ENCODE measurements at places on chromosomes 11 and 22.

GRCh38 chr11:117480221-117480620 lies 152.6 kb downstream of the CEP164 start:
- no peak for DNase-seq

DNA sequence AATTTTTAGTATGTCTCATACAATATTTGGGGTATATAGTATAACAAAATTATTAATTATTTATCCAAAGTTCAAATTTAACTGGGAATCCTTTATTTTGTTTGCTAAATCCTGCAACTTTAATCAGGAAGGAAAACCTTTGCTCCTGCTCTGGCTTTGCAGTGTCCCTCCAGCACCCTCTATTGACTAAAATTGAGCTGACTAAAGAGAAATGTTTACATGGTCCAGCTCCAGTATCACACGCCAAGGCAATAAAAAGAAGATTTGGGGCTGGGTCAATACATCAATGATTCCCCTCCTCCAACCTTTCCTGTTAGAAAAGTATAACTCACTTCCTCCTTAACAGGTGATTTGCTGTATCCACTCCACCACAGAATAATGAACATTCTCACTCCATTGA lies 153.0 kb upstream of the LRRC4C start:
- no peak for DNase-seq

- DNase-seq, result no peak
Observed at GRCh38 chr22:45672564-45673481, 1.2 kb downstream of the ATXN10 start.

- peak; percentile 21 for DNase-seq
Observed at GRCh38 chr11:9601037-9601875, 27.8 kb downstream of the WEE1 start.

DNA sequence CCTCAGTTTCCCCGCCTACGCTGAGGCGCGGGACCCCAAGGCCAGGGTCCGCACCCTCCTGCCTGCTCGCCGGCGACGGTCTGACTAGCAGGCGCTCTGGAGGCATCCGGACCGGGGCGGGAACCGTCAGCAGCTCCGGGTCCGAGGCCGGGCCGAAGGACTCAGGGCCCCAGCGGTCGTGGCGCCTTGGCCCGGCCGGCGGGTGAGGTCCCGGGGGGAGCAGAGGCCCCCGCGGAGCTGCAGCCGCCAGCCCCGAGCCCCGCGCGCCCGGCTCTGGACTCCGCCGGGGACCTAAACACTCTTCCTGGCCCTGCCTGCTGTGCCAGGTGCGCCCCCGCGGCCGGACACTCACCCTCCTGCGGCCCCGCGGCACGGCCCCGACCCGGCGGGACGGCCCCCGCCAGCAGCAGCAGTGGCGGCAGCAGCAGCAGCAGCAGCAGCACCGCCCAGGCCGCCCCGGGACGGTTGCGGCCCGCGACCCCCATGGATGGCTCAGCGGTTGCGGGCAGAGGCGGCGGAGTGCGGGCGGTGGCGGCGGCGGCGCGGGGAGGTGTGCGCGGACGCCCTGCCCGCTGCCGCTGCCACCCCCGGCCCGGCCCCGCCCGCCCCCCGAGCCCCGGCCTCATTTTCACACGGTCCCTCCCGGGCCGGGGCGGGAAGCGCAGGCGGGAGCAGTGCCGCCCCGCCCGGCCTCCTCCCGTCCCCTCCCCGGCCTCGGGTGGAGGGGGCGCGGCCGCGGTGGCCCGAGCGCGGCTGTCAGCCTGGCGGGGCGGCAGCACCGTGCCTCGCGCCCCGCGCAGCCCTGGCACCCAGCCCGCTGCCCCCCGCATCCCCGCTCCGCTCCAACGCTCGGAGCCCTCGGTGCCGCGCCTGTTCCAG lies at the start of gene SCUBE2:
SCUBE2 (minus strand) TSS at position 556 of the 879 bp plus-strand sequence; CDS start at position 485, 71 bp downstream.
- DNase-seq, result no peak

DNA sequence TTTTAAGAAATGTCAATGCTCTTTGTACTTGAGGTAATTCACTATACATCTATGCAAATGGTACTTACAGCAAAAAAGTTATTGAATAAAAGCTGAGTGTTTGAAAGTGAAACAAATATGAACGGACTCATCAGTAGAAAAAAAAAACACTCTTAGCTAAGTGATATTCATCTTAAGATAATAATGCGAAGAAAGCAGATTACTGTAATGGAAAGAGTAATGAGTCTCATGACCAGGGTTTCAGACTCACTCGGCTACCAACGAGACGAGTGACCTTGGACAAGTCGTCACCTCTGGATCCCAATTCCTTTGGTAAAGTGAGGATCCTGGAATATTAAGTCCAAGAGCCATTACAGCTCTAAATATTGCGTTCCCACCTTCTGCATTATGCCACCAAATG lies 57.0 kb downstream of the PACSIN2 start:
- DNase-seq, result no peak

GRCh38 chr22:29580200-29580810 lies 608 bp downstream of the NIPSNAP1 start:
- no peak for DNase-seq

GRCh38 chr22:41687901-41688364 lies 734 bp downstream of the SNU13 start:
- DNase-seq, result no peak

- DNase-seq, result no peak
Observed at GRCh38 chr22:26573026-26573662, 16.8 kb downstream of the TPST2 start.

DNA sequence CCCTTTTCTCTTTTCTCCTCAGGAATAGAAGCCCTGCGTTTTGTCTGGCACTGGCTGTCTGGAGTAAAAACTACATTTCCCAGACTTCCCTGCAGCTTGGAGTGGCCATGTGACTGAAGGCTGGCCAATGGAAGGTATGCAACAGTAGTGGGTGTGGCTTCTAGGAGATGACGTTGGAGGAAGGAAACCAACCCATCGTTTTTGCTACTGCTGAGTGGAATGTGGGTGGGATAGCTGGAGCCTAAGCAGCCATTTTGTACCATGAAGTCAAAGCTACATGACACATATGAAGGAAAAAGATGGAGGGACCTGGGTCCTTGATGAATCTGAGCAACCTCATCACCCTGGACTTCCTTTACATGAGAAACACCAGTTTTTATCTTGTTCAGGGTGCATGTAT lies 19.6 kb downstream of the FGF3 start:
- DNase-seq, result no peak

DNA sequence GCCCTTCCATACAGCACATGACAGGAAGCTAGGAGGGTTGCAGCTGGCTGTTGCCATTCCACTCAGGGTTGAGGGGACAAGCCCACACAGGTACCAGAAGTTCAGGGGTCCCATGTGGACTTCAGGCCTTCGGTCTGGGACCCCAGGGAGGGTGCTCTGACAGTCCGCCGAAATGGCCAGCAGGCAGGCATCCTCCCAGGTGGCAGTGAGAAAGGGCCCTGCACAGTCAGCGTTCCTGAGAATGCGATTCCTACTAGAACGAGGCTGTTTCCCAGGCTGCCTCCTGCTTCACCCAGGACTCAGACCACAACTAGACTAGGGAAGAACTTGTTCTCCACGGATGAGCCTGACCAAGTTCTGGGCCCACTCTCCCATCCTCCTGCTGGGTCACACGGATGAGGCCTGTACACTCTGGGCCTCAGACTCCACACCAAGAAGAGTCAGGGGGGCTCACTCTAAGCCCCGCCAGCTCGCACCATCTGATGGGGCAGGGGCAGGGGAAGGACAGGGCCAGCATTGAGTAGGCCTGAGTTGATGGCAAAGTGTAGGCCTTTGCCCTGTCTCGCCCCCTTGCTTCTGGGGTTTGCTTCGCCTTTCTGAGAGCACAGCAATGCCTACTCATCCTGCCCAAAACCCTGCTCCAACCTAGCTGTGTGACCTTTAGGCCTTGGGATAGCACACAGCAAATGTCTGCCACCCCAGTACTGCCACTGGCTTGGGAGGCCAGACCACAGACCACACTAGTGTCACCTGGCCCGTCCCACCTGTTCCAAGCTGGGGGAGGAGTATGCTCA lies 14.0 kb downstream of the KCNQ1OT1 start:
- DNase-seq, result no peak

- no peak for DNase-seq
Observed at GRCh38 chr22:22410121-22410520, 98.4 kb downstream of the ZNF280B start.

DNA sequence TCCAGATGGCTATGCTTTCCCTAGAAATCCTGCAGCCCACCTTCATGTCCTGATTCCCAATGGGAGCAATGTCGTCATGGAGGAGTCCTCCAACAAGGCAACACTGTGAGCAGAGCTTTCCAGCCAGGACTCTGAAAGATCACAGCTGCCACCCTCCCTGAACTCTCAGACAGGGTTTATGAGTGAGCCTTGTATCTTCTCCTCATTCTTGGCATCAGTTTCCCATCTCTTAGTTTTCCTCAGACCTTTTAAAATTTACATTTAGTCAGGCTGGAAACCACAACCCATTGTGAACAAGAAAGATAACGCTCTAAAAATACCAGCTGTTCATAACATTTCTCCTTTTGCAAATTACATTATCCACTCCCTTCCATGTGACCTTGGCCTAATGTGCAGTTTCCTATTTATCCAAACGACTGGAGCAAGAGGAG lies 15.6 kb upstream of the LYVE1 start:
- no peak for DNase-seq

DNA sequence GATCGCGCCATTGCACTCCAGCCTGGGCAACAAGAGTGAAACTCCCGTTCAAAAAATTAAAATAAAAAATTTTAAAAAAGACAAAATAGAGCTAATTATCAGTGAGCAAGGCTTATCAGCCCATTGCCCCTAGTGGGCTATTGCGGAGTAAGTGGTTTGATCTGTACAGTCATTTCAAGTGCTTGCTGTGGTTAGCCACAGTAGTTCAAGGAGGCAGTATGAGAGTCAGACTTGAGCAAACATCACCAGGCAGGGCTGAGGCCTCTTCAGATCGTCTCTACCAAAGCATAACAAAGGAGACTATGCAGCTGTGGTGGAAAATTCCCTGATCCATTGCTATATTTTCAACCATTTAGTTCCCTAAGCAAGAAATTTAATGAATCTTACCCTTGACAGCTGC lies 4.3 kb upstream of the SBF2 start:
- DNase-seq, result no peak

- DNase-seq, result no peak
Observed at GRCh38 chr11:95799546-95799945, 9.2 kb downstream of the CEP57 start.

- DNase-seq, result no peak
Observed at GRCh38 chr22:34808618-34809017, 257.3 kb upstream of the ISX start.

DNA sequence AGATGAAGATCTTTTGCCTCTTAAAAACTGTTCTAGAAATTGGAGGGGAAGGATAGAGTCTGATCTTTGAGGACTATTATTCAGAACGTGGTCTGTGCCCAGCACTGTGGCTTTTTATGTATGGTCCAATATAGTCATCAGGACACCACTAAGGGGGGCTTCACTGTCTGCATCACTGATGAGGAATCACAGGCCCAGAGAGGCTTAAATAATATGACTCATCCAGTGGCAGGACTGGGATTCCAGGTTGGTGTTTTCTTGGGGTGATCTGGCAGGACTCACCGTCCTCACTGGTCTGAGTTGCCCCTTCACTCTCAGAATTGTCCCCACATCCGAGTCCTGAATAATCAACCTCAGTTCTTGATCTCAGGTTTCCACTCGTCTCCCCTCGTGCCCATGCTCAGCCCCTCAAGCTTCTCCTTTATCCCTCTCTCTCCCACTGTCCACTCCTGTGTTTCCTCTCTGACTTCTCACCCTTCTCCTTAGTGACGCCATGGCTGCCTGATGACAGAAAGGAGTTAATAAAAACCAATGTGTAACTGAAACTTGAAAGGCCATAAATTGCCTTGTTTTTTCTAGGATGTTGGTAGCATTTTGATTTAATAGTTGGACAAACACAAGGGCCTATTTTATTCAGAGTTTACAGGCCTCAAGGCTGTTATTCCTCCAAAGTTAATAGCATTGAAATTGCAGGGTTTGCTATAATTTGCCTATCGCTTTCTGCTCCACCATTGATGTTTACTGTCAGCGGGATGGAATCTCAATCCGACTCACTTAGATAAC lies 95.7 kb upstream of the NNMT start:
- DNase-seq, result no peak

DNA sequence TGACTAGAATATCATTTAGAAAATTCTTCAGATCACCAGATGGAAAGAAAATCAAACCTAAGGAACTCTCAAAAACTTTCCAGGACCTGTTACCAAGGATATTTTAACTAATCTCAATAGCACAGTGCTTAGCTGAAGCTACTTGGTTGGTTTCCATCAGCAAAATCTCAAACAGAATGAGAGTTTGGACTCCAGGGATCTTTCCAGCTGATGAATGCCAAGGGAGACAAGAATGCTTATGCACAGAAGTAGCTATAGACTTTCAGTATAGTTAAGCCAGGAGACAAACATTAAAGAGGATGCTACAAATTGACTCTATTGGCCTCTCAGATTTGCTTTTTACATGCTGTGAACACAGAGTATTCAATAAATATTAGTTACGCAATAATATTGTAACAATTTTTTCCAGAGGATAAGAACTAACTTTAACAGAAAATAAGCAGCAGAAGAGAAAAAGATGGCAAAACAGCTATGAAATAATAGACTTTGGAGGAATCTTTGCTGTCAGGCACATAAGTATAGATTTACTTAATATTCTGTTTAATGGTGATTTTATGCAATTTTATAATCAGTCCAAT lies 331.4 kb downstream of the DLG2 start:
- DNase-seq, result no peak

DNA sequence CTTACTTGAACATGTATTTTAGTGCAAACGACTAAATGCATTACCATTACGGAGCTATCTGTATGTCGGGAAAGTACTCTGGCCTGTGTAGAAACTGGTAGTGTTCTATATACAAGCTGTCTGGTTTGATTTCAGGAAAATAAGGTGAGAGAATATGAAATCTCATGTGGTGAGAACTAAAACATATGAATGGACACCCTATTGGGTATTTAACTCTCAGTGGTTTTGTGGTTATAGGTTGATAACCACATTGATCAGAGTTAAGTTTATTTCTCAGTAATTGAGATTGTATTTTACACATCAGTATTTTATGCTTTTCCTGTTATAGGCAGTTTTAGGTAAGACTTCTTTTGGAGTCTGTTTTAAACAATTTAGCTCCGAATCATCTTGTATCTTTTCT lies 10.4 kb downstream of the ANO5 start:
- DNase-seq, result no peak

DNA sequence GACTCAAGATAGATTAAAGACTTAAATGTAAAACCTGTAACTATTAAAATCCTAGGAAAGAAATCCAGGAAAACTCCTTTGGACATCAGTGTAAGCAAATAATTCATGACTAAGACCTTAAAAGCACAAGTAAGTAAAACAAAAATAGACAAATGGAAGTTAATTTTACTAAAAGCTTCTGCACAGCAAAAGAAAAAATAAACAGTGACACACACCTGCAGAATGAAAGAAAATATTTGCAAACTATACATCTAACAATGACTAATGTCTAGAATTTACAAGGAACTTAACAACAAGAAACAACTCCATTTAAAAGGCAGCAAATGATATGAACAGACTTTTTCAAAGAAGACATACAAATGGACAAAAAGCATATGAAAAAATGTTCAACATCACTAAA lies 359.1 kb downstream of the LUZP2 start:
- DNase-seq, result no peak

DNA sequence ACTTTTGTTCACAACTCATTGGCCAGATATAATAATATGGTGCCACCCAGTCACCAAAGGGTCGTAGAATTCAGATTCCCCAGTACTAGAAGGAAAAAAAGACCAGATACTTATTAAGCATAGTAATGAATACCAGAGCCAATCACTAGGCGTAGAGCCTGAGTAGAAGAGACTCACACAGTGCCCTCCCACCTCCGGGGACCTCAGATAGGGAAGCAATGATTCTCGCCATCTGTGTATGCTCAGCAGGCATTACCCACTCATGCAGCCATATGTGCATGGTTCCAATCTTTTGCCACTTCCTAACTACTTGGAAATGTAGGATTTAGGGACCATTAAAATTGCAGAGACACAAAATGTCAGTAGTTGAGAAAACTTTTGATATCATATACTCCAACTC lies 85.3 kb downstream of the C11orf87 start:
- no peak for DNase-seq
